ENCODE measurements at places on chromosomes 4 and X.

DNA sequence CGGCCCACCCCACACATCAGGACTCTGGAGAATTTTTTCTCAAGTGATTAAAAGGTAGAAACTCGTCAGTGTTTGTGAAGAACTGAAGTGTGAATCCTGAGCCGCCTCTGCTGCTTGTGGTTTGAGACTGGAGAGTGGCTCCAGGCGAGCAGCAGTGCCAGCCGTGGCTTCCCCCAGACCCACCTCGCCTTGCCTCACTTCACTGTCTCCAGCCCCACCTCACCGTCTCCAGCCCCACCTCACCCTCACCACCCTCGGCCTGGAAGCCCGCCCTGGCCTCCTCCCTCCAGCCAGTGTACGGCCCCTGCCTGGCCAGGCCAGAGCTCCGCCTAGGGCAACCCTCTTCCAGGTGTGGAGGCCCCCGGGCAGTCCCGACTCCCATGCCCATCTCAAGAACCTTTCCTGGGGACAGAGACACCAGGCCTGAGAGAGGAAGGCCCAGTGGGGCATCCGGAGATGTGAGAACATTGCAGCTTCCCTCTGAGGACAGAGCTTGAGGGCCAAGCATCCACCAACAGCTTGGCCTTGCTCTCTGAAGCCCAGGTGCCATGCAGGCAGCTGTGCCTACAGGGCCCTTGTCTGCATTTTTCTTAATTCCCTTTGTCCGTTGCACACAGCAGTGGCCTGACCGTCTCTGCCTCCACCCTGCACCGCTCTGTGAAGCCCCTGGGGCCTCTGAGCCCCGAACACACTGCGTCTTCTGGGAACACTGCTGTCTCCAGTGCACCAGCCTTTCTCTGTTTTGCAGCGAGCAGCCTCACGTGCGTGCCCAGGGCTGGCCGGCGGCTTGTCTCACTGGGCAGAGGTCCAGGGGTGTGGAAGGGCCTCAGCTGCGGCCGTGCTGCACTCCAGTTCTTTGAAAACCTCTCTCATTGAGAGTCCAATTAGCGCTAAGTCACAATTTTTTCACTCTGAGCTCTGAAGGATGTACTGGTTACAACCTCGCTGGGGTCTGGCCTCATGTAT lies 13.8 kb downstream of the SH3BP2 start:
- DNase-seq, result no peak

GRCh38 chr4:152398060-152398459 lies 137.8 kb downstream of the FBXW7 start:
- no peak for DNase-seq

- DNase-seq, result no peak
Measured at GRCh38 chr4:182318256-182318655, 75.1 kb downstream of the TENM3 start.

DNA sequence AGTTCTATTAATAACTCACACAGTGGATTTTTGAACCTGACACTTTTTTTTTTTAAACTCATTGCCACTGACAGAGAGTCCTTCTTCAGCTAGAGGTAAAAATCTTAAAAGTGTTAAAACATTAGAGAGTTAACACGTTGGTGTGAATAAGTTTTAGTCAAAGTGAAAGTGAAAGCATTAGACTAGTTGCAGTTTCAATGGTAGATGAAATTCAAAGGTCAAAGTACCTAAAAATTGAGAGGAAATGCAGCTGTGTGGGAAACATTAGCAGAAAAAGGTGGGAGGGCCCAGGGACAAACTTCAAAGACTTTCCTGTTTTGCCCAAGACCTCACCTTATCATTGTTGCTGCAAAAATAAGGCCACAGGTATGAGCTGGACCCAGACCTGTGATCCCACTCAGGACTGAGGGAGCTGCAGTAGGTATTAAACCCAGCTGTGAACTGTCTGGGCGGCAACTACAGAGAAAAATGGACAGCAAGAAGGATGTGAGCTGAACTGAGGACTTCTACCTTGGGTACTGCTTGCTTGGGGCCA lies 17.6 kb upstream of the GABRA4 start:
- DNase-seq, result no peak

- DNase-seq, result no peak
Measured at GRCh38 chr4:157172011-157172410, 48.5 kb upstream of the GRIA2 start.

DNA sequence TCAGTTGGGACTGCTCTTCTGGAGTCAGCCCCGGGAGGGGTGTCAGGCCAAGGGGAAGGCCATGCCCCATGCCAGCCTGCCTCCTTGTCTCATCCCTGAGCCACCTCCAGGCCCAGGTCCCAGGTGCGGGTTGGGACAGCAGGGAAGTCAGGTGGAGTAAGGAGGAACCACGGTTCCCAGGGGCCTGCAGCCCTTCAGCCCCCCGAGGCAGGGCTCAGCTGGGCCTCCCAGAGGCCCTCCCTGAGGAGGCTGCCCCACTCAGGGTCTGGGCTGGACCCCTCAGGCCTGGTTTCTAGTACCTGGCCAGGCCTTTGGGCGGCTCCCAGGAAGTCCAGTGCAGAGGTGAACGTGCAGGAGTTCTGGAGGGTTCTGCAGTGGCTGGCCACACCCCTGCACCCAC lies 23.4 kb upstream of the FGFR3 start:
- no peak for DNase-seq

DNA sequence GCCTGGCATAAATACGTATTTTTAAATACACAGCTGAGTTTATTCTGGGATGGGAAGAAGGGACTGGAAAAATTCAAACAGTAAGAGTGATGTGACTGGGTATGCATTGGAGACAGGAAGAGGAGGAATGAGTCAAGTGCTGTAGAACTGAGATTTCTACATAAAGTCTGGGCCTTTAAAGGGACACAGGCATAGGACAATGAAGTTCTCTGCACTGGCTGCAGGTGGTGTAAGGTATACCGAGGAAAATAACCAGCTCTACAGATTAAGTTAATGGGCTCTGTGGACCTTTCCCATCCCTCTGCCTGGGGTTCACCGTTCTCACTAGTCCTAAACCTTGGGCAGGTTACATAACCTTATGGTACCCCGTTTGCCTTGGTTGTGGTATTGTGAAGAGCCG lies 68.7 kb downstream of the DHX15 start:
- DNase-seq, result no peak

DNA sequence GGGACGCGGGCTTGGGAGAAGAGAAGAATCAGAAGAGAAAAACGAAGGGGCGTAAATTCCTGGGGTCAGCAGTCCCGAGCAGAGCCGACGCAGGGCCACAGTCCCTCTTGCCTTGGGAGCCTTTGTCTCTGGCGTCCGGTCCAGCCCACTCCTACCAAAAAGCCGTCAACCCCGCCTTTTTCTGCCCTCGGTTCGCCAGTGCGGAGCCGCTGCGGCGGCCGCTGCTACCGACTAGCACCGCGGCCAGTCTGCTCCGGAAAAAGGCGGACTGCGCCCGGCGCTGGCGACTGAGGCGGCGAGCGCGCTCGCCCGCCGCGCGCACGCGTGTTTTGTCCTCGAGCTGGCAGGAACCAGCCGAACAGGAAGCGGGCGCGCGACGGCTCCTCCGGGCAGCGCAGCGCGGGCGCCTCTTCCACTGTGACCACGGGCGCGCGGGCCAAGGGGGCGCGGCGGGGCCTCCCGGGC lies 502 bp downstream of the HNRNPDL start:
- peak; percentile 79 for DNase-seq

DNA sequence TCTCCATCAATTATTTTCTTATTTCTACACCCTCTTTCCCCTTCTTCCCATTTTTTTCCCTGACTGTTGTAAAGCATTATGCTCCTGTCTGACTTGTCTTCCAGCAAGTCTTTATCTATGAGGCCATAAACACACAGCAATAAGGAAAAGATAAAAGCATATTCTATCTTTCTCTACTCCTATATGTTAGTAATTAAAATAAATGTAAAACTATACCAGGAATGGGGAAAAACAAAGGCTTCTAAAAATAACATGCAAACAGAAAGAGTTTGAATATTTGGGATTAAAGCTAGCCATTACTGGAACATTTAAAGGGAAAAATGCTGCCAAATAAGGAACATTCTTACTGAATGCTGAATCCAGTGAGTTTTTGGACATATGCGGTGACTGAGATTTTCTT lies 471.7 kb upstream of the HS3ST1 start:
- DNase-seq, result no peak

GRCh38 chrX:311156-312129 lies 7.2 kb downstream of the GTPBP6 start:
- DNase-seq, result no peak

GRCh38 chr4:153585026-153585425 lies 99.1 kb upstream of the TLR2 start:
- DNase-seq, result no peak

Measured in GDM1 (cell line).